ENCODE measurements at places on chromosomes 7 and 10.

DNA sequence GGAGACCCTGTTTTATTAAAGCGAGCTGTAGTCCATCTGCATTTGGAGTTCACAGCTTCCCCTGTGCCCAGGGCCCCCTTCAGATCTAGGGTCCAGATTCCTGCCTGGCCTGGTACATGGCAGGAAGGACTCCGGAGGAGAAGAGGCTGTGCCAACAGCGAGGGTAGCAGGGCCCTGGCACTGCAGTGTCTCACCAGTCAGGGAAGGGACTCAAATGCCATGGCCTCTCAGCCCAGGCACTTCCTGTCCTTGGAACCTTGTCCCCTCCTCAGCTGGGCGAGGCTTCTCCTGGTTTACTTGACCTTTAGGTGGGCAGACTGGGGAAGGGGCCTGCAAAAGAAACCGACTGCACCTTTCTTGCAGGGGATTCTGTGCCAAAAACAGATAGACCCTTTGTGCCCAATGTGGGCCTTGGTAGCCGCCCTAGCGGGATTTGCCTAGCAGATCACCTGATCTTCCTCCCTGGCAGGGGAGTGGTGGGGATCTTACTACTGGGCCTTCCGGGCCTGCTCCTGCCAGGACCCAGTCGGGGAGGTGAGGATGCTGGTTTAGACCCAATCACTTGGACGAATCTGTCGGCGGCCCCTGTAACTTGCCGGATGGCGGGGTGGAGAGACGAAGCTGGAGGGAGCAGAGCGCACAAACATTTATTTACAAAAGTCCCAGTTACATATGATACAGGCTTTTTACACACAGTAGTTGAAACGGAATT is 161.9 kb downstream of the RNF216 start:
- no peak for DNase-seq

DNA sequence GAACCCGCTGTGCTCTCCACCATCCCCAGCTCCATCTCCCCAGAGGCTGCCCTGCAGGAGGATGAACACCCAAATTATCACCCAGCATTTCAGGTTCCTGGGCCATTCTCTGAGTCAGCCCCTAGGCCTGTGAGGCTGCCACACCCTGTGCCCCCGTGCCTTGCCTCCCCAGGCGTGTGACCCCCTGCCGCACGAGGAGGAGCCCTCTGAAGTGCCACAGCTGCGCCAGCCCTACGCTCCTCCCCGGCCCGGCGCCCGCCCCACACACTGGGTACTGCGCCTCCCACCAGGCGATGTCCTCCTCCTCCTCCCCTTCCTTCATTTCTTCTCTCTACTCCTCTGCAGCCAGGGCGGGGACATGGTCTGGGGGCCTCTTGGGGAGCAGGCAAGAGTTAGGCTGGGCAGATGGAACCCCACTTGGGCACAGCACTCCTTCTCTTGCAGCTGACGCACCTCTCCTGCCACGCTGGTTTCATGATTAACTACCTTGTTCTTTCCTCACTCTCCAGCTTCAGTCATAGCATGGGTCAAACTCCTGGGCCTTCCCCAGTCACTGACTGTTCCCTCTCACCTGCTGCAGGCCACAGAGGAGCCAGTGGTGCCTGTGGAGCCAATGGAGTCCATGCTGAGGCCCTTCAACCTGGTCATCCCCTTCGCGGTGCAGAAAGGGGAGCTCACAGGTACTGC is 12.7 kb upstream of the ATP6V1F start:
- no peak for DNase-seq

DNA sequence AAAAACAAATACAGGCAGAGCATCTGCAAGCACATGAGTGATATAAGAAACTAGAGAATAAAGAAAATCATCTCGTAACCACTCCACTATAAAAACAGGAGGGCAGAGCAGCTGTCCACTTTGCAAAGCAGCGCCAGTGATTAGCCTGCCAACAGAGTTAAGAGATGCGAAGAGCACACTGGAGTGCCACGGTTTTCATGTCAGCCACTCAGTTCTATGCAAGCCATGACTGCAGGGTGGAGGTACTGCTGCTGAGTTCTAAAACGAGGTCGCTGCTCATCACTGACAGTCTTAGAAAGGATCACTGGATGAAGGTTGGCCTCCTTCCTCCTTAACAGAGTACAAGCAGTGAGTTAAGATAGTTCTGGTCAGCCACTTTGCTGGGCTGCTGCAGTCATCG is 58.5 kb downstream of the FGFR2 start:
- no peak for DNase-seq

DNA sequence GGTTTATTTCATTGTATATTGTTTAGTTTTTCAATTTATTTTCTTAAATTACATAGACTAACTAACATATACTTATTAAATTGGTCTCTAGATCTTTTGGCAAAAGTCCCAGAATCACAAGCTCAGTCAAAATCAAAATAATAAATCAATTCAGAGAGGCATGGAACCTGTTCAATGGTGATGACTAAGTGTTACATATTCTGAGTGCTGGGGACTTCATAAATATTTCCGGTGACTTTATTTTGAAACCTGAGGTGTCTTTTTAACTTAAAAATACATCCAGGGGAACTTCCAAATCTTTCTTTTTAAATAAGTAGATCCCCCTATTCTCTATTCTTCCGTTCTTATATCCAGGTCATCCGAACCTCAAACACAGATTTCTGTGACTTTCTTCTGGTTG is 89.6 kb upstream of the ZNF804B start:
- DNase-seq: no peak

GRCh38 chr7:152893801-152894294 is 134.3 kb downstream of the ACTR3B start:
- DNase-seq: no peak

DNA sequence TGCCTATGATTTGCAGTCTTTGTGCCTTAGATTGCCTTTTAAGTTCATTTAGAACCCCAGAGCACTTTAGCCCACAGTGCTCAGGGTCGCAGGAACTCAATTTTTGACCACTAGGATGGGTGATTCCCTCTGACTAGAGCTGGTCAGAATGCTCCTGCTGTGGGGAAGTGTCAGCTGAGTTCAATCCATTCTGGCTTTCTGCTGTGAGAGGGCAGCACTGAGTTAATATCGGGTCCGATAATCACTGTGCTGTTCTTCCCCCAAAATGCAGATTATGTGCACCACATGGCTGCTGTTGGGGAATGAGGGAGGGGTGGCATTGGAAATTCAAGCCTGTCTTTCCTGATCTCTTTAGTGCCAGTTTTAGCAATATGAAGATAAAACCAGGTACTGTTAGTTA is 886.4 kb downstream of the DNAJB9 start:
- DNase-seq: no peak

DNA sequence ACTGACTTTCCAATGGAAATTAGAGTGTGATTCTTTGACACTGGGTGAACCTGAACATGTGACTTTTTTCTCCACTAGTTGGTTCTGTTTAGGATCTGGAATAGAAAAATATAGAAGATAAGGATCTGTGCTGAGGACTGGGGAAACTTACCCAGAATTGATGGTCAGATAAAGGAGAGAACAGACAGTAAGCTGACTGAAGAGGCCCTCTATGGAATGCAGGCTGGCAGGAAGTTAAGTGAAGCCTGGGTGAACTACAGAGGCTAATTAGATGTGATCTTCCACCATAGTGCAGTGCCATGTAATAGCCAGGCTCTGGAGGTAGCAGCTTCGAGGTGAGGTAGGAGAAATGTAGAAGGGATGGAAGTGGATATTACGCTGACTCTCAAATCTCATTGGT is 455.3 kb downstream of the PLXDC2 start:
- no peak for DNase-seq

GRCh38 chr7:111942450-111943081 is 263.6 kb downstream of the DOCK4 start:
- DNase-seq: no peak

DNA sequence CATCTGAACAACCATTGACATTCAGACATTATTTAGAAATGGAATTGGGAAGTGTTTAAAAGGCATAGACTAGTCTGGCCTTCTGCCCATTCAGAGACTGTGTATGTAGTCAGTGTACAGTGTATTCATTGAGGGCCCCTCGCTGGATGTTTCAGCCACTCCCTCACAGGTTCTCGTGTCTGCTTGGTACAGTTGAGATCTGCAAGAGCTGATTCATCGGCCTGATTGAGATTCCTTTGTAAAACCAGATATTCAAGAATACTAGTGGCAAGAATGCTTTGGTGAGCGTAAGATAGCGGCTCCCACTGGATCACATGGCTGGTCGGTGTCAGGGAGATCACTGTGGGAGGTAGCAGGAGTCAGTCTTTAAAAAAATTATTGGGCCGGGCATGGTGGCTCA is 119.5 kb downstream of the TCF7L2 start:
- DNase-seq: no peak

GRCh38 chr7:151275813-151276577 is 27.5 kb upstream of the SMARCD3 start:
- no peak for DNase-seq

GRCh38 chr7:125136755-125137532 is 207.3 kb upstream of the POT1 start:
- no peak for DNase-seq

GRCh38 chr7:144037414-144038035 is 11.2 kb upstream of the OR2A5 start:
- no peak for DNase-seq

GRCh38 chr7:82390936-82391335 is 52.6 kb downstream of the CACNA2D1 start:
- DNase-seq: no peak

- DNase-seq: no peak
Measured at GRCh38 chr7:28792858-28793257, 165.3 kb downstream of the TRIL start.

- DNase-seq: no peak
Measured at GRCh38 chr7:92717993-92718716, 118.2 kb downstream of the CDK6 start.

- DNase-seq: no peak
Measured at GRCh38 chr10:77001206-77001605, 636.4 kb downstream of the KCNMA1 start.

- DNase-seq: no peak
Measured at GRCh38 chr7:23467806-23468525, 2.3 kb downstream of the IGF2BP3 start.

- no peak for DNase-seq
Measured at GRCh38 chr7:33336820-33337219, 207.5 kb downstream of the BBS9 start.

DNA sequence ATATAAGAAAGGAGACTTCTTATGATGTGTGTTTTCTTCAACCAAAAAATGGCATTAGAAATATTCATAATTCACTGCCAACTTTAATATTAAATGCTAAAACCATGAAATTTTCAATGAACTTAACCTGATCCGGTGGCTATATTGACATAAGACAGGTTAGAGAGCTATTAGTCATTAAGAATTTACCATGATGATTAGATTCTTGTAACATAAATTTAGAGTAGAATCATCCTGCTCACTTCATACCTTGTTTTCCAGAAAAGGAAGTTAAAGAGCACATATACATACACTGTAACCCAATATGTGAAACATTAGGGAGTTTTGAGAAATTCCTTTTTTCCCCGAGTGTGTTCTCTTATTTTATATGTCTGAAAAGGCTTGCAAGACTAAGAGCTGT is 430.3 kb upstream of the SEMA3A start:
- DNase-seq: no peak

DNA sequence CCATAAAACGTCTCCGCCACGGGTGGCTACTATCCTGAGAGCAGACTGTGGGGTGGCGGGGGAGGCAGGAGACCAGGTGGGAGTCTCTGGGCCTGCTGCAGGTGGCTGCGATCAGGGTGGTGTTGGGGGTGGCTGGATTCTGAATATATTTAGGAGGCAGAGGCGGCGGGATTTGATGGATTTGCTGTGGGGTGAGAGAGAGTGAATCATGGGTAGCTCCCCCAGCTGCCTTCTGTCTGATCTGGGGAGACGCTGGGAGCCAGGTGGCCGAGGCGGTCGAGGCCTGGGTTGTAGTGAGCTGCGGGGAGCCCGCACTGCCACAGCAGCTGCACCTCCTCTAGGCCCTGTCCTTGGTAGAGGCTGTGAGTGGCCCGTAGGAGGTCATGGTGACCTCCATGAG is 48.2 kb upstream of the PFKFB3 start:
- DNase-seq: no peak

DNA sequence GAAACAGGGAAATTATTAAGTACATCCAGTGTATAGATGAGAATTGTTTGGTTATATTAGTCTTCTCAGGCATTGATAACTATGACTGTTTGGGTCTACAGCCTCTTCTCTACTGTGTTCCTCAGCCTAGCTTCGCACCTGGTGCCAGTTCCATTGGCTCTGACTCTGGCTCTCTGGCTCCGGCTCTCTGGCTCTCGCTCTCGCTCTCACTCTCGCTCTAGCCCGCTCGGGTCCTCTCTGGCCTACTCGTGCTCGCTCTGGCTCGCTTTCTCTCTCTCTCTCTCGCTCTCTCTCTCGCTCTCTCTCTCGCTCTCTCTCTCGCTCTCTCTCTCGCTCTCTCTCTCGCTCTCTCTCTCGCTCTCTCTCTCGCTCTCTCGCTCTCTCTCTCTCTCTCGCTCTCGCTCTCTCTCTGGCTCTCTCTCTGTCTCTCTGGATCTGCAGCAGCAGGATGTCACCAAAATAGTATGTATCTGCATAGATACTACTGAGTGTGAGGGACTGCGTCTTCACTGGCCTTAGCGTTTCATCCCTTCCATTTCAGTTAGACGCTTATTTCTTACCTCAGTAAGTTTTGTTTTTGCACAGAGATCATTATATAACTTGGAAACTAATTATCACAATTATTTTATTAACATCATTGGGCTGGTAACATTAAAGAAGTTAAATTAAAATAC is 6.5 kb upstream of the SSBP1 start:
- DNase-seq: no peak

DNA sequence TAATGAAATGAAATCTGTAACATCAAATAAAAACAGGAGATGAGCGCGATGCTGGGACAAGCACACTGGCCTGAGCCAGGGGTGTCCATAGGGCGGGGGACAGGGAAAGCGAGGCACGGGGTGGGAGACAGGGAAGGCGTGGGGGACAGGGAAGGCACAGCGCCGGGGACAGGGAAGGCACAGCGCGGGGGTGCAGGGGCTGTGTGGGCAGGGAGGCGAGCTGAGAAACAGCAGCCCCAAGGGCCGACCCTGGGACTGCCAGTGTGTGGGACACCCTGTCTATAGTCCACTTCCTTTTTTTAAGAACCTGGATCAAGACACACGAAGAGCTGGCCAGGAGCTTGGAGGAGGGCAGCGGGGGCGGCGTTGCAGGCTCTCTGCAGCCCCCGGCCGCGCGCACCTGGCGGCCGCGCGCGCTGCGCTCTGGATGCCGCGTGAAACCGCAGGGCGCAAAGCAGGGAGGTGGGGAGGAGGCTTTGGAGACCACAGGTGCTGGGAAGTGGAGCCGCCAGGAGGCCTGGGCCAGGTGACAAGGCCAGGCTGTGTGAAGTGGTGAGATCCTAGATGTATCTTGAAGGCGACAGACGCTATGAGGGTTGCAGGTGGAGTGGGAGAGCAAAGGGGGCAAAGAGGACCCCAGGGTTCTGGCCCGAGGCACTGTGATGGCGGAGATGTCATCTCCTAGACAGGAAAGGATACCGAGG is 157.7 kb downstream of the COBL start:
- DNase-seq: no peak

- DNase-seq: no peak
Measured at GRCh38 chr10:51894771-51895578, 195.6 kb upstream of the CSTF2T start.

All from CMK (cell line).